ENCODE measurements at places on chromosomes 1 and 21.
A peak's percentile ranks its signal among the peaks of the same experiment; 100 is the strongest.

DNA sequence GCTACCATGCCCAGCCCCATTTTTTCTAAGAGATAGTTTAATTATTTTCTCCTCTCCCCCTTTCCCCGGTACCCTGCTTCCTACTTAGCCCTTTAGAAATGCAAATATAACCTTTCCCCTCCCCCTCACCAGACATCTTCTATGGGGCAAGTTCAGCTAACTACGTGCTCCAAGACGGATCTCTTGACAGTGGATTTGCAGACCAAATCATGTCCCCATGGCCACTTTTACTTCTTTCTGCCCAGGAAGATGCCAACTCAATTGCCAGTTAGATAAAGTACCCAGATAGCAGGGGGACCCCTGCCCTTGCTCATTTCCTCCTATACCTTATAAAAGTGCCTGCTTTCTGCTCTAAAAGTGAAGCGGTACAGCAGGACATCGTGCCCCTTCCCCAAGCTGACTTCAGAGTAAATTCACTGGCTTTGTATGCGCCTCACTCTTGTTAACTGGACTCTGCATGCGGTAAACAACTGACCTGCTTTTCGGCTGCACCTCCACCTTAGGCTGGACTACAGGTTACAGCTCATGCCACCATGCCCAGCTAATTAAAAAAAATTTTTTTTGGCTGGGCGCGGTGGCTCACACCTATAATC, 7.4 kb downstream of the DNAJC11 start:
- DNase-seq, result no peak

DNA sequence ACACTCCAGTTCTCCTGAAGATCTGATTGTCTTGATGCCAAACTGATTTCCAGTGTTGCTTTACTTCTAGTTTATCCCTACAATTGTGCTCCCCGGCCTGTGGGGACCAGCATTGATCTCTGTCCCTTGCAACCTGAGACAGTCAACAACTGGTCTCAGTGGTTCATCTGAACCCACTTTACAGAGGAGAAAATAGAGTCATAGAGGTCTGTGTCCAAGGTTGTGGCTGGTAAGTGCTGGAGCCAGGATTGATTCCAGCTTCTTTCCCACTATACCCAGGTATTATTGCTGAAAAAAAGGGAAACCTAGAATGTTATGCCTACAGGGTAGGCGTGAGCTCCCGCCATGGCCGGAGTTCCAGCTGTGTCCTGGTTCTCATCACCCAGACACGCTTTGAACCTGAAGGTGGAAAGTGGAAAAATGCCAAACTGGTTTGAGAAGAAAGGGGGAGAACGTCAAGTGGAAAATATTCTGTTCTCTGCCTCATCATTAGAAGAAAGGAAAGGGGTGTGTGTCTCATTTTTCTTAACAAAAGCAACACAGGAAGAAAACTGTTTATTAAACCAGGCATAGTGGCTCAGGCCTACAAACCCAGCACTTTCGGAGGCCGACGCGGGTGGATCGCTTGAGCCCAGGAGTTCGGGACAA, 60.7 kb upstream of the ITPKB start:
- no peak for DNase-seq

DNA sequence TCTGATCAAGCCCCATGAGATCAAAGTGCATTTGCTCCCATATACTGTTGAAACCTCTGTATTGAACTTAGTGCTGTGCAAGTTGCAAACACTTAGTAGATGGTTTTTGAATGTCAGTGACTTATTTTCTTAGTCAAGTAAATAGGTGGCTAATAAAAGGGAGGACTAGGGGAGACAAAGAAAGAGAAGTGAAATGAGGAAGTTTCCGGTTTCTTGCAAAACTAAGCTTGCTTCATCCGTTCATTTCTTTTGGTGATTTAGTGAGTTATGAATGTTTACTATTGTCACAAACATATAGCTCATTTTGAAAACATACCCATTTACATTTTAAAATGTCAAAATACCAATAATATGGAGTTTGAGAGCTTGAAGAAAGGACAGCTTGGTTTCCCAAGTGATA, 23.0 kb downstream of the ADAMTS5 start:
- no peak for DNase-seq

DNA sequence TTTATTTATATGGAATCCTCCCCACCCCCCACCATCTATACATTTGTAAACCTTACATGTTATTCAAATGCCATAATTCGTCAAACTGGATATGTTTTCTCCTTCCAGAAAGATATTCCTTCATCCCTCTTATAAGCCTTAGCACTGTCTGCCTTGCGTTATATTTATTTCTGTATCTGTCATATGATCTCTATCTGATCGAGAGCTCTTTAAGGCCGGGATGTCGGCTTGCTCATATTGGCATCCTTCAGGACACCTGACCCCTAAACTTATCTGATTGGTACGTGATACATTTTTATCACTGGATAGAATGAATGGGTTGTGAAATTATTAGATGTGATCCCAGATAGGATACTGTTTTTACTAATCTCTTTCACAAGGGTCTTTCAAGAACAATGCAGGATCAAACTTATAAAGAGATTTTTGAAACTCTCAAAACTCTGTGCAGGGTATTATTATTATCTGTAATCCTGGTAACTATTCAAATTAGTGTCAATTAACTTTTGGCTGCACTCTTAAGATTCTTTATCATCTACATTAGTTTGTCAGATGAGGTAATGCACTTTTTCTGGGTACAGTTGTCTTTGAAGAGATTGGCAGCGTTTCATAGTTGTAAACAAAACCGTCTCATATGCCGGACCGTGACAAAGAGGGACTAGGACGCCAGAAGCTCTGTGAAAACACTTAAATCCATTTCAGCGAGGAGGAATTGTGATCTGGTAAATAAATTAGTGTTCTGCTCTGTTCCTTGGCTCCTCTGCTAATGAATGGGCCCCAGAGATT, 152.0 kb downstream of the KIF26B start:
- no peak for DNase-seq

GRCh38 chr21:35796844-35797243, 263.5 kb downstream of the SETD4 start:
- DNase-seq, result no peak

DNA sequence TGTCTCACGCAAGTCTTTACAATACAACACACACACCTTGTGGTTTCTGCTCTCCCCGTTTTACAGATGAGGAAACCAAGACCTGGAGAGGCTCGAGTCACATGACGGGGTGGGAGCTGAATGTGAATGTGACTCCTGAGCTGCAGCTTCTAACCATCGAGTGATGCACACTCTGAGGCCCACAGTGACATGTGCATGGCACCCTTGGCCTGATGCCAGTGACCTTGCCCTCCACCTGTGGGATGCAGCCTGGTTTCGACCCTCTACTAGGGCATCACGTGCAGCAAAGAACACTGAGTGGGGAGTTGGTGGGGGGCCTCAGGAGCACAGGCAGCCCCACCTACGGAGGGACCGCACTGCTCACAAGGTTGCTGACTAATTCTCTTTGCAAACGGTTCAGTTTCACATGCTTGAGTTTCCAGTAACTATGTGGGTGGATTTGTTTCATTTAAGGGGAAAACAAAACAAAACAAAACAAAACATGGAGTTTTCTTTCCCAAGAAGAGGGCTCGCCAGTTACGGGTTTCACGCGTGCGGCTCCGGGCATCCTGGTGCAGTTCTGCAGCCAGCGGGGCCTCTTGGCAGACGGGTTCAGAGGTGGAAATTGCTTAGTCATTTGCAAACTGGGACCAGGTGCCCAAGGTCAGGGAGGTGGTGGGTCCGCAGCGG, 22.9 kb downstream of the SPSB1 start:
- no peak for DNase-seq

GRCh38 chr1:96329121-96329520, 392.5 kb upstream of the PTBP2 start:
- no peak for DNase-seq

GRCh38 chr1:21005466-21006239, 171.0 kb downstream of the EIF4G3 start:
- DNase-seq, result no peak

- DNase-seq, result no peak
Measured at GRCh38 chr1:223033658-223034057, 109.4 kb downstream of the TLR5 start.

GRCh38 chr1:169461390-169462000, 24.2 kb downstream of the SLC19A2 start:
- no peak for DNase-seq

- no peak for DNase-seq
Measured at GRCh38 chr1:59128239-59128736, 168.6 kb upstream of the FGGY start.

GRCh38 chr1:25128121-25128621, 104.1 kb downstream of the SYF2 start:
- no peak for DNase-seq

DNA sequence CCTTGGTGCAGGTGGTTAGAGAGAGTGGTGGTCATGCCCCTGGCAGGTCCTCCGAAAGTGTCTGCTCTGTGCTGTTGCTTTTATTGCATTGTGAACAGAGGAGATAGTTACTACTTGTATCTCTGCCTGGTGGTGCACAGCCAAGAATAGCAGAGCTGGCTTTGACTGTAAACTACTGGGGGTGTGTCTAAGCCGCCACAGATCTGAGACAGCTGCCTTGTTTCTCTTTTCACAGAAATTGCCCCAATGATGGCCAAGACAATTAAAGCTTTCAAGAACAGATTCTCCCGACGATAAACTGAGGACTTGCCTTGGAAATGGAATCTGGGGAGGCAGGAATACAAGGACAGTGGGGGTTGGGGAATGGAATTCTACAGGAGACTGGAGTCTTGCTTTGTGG, 16.0 kb downstream of the ELOA start:
- no peak for DNase-seq

DNA sequence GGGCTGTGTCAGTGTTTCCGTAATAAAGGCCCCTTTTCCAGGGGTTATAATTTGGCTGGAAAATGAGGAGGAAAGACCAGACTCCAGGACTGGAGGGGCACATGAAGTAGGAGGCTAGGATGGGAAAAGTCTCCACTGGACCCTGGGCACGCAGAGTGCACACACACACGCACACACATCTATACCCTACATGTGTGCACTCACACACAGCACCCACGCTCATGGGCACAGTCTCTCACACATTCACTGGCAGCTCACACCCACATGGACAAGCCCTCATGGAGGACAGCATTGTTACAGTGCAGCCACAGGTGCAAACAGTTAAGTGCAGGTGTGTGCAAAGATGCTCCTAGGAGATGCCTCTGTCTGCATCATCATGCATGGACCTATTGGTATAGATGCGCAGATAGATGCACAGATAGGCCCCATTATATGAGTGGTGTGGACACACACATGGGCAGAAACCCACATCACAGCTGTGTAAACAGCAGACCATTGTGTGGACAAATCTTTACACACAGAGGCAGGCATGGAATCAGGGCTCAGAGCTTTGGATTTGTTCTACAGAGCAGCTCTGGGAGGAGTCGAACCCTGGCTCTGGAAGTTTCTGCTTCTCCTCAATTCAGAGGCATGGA, 9.1 kb upstream of the RUNX3 start:
- DNase-seq, result peak; percentile 18

- no peak for DNase-seq
Measured at GRCh38 chr1:59678493-59679228, 136.1 kb upstream of the HOOK1 start.

GRCh38 chr1:233873666-233874065, 30.8 kb upstream of the SLC35F3 start:
- DNase-seq, result no peak

DNA sequence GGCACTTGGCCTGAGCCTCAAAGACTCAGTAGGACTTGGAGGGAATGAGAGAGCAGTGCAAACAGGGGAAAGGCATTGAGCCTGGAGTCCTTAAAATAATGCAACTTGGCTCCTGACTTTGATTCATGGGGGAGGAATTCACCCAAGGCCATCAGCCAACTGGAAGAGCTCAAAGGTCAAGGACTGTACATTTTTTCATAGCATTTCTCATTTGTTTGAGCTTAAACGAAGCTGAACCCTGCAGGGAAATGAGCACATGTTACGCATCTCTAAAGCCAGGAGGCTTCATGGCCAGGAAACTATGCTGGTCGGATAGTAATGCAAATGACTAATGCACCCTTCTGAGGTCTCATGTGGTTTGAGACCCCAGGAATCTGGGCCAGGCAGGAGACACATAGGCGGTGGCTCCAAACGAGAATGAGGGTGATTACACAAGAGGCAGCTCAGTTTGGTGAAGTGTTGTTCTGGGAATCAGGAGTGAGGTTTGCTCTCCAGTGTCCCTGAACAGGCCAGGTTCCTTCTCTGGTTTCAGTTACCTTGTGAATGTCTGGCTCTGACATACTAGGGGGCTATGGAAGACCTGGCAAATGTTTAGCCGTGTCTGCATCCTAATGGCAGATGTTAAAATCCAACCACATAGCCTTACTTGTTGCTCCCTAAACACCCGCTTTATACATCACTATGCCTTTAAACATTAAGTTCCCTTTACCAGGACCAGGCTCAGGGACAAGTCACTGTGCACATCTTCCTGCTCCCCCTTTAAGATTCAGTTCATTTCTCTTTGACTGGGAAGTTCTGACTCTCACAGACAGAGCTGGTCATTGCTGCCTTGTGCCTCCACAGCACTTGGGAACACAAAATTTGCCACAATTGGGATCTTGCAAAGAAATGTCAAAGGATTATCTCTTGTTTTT, 503.9 kb upstream of the USP24 start:
- no peak for DNase-seq

DNA sequence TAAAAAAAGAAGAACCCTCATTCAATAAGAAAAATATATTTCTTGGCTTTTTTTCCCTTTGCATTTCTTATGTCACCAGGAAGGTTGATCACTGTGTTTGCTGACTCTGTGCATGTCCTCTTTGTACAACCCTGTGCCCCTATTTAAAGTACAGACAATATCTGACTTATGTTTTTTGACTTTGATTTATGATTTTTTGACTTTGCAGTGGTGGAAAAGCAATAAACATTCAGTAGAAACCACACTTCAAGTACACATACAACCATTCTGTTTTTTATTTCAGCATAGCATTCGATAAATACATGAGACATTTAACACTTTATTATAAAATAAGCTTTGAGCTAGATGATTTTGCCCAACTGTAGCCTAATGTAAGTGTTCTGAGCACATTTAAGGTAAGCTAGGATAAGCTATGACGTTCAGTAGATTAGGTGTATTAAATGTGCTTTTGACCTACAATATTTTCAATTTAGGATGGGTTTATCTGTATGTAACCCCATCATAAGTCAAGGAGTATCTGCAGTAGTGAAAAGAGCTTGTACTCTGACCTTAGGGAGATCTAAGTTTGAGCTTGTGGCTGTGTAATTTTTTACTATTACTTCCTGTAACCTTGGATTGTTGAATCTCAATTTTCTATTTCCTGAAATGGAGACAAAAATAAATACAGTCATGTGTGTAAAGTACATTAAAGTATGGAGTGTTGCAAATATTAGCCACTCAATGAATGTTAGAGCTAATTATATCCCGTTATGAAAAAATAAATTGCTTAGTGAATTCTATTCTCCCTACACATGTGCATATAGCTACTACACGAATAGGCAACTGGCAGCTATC, 1.2 kb downstream of the RNASEL start:
- no peak for DNase-seq

GRCh38 chr1:66552287-66552686, 18.3 kb downstream of the SGIP1 start:
- no peak for DNase-seq

GRCh38 chr1:107483949-107484348, 343.1 kb downstream of the NTNG1 start:
- DNase-seq, result no peak

DNA sequence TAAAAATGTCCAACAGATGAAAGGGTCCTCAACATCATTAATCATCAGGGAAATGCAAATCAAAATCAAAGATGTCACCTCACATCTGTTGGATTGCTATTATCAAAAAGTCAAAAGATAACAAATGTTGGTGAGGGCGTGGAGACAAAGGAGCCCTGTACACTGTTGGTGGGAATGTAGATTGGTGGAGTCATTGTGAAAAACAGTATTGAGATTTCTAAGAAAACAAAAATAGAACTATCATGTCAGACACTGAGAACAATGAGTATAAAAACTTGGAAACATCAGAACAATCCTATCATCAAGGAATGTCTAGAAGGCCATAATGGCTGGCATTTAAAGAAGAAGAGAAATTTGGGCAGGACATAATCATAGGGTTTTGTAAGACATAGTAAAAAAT, 209.2 kb upstream of the PTGFR start:
- DNase-seq, result no peak
